SK-N-DZ (cell line): ENCODE measurements at places on chromosomes 7 and 10.

DNA sequence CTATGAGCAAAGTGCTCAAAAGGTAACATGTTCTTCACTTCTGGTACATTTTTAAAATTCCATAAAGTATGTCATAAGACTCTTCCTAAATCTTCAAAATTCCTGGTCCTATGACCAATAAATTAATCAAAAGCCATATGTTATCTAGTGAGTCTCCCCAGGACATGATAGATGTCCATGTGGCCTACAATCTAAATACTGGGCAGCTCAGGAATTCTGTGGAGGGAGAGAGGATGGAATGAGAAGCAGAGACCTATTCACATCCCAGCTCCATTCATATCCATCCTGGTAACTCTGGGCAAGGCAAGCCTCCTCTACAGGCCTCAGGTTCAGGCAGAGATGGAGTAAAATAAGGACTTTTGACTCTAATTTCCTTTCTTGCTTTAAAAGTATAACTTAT is 224.8 kb downstream of the MTERF1 start:
- no peak for DNase-seq

GRCh38 chr7:15669443-15670090 is 16.9 kb downstream of the MEOX2 start:
- no peak for DNase-seq

DNA sequence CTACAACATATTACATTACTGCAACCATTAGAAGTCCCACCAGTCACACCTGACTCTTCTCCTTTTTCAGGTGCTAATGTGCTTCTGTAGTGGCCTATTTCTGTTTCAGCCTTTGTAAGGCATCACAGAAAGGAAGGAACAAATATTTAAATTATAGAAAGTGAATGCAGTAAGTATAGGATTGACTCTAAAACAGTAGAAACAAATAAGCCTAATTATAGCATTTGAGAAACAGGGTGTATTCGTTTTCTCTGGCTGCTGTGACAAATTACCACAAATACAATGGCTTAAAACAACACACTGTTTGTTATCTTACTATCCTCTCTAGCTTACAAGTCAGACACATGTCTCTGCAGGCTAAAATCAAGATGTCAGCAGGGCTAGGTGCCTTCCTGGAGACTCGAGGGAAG is 69.4 kb downstream of the CCSER2 start:
- DNase-seq, result no peak

DNA sequence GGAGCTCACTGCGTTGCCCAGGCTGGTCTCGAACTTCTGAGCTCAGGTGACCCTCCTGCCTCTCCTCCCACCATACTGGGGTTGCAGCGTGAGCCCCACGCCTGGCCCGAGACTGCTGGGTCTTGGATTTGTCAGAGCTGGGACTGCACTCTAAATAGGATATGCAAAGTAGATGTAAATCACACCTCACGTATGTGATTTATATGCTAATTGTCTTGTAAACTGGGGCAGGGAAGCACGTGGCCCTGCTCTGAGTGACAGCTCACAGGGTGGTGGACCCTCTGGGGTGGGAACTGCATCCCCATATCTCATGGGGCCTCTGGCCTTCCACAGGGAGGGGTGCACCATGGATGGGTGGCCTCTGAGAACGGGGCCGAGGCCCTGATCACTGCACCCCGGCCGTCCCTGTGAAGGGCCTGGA is 34.1 kb downstream of the GET4 start:
- no peak for DNase-seq

DNA sequence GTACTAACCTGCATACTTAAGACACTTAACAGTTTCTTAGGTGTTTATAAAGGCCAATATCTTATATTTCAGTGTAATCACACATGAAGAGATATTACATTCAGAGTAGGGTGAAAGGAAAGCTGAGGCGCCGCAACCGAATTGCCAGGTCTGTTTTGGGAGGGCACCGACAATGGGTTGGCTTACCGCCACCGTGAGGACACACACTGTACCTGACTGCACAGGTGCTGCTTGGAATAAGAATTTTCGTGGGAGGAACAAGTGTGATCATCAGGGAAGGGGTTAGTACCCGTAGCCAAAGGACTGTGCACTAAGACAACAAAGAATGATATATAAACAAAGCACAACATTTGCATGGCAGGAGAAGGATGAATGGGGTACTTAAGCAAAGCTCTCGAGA is 591.8 kb downstream of the SUGCT start:
- no peak for DNase-seq

GRCh38 chr7:39414224-39415035 is 151.8 kb upstream of the YAE1 start:
- peak; percentile 60 for DNase-seq

DNA sequence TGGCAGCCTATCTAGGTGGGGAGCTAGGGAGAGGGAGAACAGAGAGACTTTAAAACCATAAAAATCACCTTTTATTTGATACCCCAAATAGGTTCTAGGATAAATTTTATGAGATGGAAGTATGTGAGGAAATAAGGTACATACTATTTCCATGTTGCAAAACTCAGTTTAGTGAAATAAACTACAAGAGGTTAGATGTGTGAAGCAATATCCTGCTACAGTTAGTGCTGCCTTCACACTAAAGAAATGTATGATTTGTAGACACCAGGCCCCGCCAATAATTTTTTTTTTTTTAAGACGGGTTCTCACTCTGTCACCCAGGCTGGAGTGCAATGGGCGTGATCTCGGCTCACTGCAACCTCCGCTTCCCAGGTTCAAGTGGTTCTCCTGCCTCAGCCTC is 34.4 kb upstream of the RSBN1L start:
- DNase-seq, result no peak

- no peak for DNase-seq
These were observed 69.8 kb upstream of the AGR3 start for GRCh38 chr7:16951483-16952080.

GRCh38 chr7:104955276-104955675 is 58.7 kb upstream of the KMT2E start:
- no peak for DNase-seq

- DNase-seq, result no peak
These were observed 18.7 kb upstream of the RBM20 start for GRCh38 chr10:110625356-110625894.

- DNase-seq, result peak; percentile 87
These were observed 40.6 kb upstream of the ADD3 start for GRCh38 chr10:109966961-109967738.
